Activated CD4-positive, alpha-beta T cell treated with anti-CD3 and anti-CD28 coated beads for 36 hours (primary cell): ENCODE measurements at places on chromosomes 16 and 17.

- DNase-seq, result peak; percentile 17
Observed at GRCh38 chr16:3726021-3726687, 8.8 kb upstream of the TRAP1 start.

DNA sequence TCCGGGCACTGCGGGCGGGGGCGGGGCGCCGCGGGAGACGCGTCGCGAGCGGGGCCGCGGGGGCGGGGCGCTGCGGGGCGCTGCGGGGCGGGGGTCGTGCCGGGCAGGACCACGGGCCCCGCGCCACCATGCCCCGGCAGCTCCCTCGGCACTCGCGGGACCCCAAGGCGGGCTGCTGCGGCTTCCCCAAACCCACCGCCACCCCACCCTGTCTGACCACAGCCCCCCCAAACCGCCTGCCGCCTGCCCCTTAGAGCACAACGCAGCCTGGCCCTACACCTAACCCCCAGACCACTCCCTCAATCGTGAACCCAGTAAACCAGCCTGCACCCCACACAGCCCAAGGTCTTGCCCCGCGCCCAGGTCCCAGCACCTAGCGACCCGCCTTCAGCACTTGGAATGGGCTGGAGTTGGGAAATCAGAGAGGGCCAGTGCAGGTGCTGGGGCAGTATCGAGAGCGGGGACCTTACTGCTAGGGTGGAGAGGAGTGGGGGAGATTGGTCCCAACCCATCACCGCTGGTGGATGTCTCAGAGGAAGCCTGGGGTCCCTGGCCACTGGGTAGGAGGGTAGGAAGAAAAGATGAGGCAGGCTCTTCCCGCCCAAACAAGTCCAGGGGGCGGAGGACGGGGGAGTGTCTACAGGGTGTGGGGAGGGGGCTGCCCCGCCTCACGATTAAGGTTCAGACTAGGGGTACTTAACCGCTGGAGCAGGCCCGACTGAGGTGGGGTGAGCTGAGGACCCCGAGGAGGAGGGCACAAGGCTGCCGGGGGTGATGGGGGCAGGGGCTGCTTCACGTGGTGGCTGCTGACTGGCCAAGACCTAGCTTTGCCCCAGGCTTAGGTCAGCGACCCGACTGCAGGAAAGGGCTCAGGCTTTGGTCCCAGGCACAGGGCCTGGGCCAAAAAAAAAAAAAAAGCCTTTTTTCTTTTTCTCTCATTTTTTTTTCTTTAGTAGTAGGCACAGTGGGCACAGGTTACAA lies 539 bp upstream of the VAMP2 start:
- peak; percentile 55 for DNase-seq

DNA sequence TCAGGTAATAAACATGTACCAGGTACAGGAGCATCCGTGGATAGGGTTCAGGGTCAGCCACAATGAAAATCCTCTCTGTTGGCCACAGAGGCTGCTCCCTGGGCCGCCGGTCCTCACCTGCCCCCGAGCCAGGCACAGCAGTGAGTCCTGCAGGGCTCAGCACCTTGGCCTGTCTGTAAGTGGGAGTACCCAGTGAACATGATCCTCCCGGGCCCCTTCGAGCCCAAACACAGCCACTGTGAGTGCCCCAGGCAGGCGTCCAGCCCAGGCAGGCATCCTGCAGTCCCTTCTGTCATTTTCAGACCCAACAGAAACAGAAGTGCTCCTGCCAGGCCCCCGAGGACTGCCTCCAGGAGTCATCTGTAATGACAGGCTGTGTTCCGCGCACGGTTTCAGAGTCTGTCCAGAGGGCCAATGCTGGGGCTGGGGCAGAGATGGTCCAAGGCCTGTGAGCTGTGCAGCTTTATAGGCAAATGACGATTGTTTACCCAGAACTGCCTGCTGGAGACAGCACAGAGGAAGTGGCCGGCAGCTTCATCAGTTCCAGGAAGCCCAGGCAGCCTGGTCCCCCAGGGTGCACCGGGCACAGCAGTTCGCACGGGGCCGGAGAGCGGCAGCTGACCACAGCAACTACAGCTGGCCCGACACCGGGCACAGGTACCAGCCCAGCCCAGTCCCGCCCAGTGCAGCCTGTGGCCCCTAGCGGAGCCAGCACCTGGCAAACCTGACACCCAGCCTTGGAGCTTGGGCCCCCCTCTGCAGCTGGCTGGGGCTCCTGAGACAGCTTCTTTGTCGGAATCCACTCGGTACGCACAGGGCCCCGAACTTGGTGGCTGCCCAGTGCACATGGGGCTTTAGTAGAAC lies 13.2 kb downstream of the SLC7A5 start:
- DNase-seq, result peak; percentile 58

DNA sequence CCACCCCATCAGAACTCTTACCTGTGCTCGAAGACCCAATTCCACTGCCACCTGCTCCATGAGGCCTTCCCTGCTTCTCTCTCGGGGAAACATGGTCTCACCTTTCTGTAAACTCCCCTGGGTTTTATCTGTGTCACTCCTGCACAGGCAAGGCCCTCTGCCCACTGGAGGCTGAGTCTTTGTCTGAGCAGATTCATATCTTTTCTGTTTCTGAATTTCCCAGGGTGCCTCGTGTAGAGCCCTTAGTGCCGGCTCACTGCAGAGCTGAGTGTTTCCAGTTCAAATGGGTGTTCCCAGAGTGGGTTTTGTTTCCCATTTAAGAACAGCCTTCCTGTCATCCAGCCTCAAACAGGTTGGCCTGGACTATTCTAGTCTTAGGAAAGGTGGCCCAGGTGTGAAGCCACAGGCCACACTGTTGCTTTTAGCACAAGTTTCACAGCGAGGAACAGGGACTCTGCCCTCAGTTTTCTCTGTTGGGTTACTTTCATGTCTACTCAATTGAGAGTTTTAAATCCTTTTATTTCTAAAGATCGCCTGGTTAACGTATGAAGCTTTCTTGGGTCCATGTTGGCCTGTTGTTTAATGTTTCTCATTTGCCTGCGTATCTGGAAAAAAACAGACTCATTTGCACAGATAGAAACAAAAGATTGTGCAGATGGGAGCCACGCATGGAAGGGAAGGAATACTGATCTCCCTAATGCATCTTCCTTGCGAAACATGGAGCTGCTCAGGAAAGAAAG lies 228.7 kb downstream of the MSI2 start:
- DNase-seq, result no peak

DNA sequence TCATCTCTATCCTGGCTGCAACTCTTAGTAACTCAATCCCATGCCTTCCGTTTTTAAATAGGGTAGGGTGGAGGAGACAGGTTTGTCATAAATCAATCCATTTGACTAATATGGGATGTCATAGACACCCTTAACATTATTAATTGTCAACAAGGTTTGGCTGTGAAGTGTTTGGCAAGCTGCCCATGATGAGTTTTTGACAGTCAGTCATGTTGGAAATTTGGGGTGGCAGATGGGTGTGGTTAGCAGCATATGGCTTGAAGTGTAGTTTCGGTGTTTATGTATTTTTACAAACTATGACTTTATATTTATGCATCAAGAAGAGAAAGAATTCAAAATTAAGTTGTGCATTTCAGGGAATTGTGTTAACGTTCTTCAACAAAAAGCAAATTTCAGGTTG lies 221.8 kb upstream of the CDH5 start:
- no peak for DNase-seq

GRCh38 chr16:64253096-64253495 lies 868.8 kb downstream of the CDH11 start:
- DNase-seq, result no peak

- DNase-seq, result no peak
Observed at GRCh38 chr17:62984801-62985200, 18.8 kb downstream of the TANC2 start.

- DNase-seq, result peak; percentile 97
Observed at GRCh38 chr17:7023576-7024401, 939 bp downstream of the BCL6B start.

DNA sequence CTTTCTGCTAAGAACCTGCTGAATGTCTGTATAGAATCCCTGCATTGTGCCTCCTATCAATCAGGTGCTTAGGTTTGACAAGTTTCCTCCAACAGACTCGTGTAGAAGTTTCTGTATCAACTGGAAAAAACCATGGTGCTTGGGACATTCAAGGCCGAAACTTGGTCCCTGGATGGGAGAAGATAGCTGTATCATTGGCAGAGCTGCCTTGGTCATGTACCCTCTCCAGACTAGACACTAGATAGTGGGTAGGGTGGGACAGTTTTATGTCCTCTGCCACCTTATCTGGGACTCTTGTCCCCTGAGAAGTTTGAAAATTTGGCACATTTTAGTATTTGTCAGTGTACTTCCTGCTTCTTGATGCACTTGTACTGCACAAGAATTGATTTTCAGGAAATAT lies 520.8 kb downstream of the WWOX start:
- no peak for DNase-seq

DNA sequence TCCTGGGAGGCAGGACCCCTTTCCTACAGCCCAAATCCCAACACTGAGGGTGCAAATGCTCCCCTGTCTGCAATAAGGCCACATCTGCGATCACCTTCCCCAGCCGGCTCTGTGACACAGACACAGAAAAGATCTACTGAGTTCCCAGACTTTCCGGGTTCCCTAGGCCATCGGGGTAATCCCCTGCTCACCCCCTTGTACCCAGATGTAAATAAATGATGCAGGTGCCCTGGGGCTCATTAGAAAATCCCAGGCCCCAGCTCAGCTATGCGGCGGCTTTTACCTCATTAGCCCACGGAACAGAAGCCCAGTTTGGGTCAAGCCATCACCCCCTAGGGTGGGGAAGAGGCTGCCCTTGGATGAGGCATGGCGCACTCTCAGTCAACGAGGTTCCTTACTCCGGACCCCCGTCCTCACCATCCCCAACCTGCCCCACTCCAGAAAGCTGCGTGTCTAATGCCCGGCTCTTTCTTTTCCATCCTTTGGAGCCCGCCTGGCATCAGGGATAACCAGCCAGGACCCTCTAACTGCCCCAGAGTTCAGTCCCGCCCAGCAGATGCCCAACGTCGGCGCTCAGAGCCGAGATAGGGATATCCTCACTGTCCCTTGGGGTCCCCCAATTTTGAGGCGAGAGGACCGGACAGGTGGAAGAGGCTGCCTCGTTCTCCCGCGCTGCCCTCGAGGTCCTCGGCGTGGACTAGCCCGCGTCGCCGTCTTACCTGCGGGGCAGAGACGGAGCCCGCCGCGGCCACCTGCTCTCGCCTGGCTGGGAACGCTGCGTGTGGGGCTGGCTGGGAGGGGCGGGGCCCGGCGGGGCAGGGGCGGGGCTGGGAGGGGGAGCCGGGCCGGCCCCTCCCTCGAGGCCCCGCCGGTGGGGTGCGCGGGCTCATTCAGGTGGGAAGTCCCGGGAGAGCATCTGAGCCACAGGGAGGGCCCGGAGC lies at the start of gene ZNF385C:
ZNF385C (minus strand) TSS at position 783 of the 941 bp plus-strand sequence. CDS start 35,417 bp downstream, outside the sequence.
- DNase-seq, result peak; percentile 66

DNA sequence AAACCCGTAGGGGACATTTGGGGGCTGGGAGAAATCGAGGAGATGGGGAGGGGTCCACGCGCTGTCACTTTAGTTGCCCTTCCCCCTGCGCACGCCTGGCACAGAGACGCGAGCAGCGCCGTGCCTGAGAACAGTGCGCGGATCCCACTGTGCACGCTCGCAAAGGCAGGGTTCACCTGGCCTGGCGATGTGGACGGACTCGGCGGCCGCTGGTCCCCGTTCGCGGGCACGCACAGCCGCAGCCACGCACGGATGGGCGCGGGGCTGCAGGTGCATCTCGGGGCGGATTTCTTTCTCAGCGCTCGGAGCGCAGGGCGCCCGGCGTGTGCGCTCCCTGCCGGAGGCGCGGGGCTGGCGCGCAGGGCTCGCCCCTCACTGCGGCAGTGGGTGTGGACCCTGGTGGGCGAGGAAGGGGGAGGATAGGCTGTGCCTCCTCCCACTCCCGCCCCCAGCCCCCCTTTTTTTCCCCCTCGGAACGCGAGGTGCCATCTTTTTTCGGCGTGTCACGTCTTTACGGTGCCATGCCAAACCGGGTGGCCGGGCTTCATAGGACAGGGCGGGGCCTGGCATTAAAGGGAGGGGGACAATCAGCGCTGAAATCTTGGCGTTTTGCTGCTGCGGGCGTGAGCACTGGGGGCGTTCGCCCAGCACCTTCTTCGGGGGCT lies 1.1 kb downstream of the MAPT start:
- DNase-seq, result peak; percentile 31

- no peak for DNase-seq
Observed at GRCh38 chr17:31385428-31386285, 5.8 kb upstream of the RAB11FIP4 start.

DNA sequence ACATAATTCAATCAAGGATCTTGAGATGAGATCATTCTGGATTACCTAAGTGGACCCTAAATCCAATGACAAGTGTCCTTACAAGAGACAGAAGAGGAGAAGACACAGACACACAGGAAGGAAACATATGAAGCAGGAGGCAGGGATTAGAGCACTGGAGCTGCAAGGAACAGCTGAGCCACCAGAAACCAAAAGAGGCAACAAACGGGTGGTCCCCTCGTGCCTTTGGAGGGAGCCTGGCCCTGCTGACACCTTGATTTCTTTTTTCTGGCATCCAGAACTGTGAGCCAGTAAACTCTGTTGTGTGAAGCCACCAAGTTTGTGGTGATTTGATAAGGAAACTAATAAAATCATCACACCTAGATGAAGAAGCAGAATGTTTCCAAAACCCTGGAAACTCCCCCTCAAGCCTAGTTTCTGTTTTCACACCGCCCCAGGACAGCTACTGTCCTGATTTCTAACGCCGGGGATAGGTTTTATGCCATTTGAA lies 115.2 kb downstream of the PITPNC1 start:
- no peak for DNase-seq

GRCh38 chr16:85926370-85926769 lies 27.4 kb downstream of the IRF8 start:
- DNase-seq, result no peak

DNA sequence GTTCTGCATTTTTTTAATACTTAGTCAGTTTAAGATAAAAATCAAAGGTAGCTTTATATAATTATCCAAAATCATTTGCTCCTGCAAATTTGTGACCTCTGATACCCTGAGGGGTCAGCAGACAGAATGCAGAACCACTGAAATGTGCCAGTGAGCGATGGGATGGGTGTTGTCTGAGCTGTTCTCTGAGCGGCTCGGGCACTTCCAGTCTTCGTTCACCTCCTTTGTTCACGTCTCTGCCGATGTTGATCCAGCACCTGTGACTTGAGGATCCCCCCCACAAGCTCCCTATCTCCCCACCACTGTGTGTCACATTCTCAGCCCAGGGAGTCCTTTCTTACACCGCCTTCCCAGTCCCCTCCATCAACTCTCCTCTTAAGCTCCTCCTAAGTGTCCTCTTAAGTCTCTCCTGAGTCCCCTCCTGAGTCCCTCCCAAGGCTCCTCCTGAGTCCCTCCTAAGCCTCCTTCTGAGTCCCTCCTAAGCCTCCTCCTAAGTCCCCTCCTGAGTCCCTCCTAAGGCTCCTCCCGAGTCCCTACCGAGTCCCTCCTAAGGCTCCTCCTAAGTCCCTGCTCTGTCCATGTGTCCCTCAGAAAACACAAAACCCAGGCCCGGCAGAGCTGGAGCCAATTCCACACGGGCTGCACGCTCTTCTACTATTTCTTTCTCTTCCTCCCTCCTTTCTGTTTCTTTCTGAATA lies 47.5 kb downstream of the RNF213 start:
- no peak for DNase-seq

- DNase-seq, result no peak
Observed at GRCh38 chr17:45971698-45972141, 27.3 kb upstream of the STH start.

- no peak for DNase-seq
Observed at GRCh38 chr17:37265446-37266173, 110.2 kb upstream of the C17orf78 start.
